ENCODE measurements at places on chromosomes 7 and 10. TPM values are rescaled to one million over a fixed set of nuclear protein-coding genes. Genes with fewer than 3 reads are reported as not detected.

DLX6 gene
- total RNA-seq, result not detected

FGFBP3 gene
- 2.2 TPM for total RNA-seq

SHH gene
- 0.39 TPM for total RNA-seq

STARD3NL gene
- total RNA-seq, result 50.7 TPM

NOS3 gene
- total RNA-seq, result 0.34 TPM

SFTPA1 gene
- not detected for total RNA-seq

MKI67 gene
- 59.2 TPM for total RNA-seq

PODXL gene
- 39.2 TPM for total RNA-seq

MYPN gene
- 3.0 TPM for total RNA-seq

BTBD16 gene
- 0.57 TPM for total RNA-seq

ABCB4 gene
- not detected for total RNA-seq

TRUB1 gene
- total RNA-seq, result 14.9 TPM

VIPR2 gene
- total RNA-seq, result not detected

CUBN gene
- total RNA-seq, result 0.08 TPM

SPDYE11 gene
- not detected for total RNA-seq

PIK3AP1 gene
- 0.64 TPM for total RNA-seq

METTL27 gene
- total RNA-seq, result 10.8 TPM

PHF14 gene
- total RNA-seq, result 20.4 TPM

TMEM60 gene
- total RNA-seq, result 27.2 TPM

KMT2C gene
- 7.2 TPM for total RNA-seq

Measured in A549 treated with Mapracorat at 1 μM for 4 hours (cell line).